ENCODE measurements at places on chromosomes 11 and 22.
A peak's percentile ranks its signal among the peaks of the same experiment; 100 is the strongest.

GRCh38 chr22:40703736-40704135 is 24.5 kb downstream of the MCHR1 start:
- no peak for DNase-seq

DNA sequence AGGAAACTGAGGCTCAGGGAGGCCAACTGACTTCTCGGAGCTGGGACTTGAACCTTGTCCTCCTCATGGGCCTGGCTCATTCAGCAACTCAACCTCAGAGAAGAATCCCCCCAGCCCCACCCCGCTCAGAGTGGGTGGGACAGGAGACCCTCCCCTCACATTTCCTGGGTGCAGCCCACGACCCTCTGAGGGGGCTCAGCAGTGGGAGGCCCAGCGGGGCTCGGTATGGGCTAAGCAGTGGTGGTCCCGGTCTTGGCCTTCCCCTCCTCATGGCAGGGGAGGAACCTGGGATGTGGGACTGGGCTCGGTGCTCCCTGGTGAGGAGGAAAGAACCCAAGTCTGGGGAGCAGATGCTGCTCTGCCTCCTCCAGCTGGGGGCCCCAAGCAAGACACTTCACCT is 14.2 kb upstream of the CABP7 start:
- no peak for DNase-seq

DNA sequence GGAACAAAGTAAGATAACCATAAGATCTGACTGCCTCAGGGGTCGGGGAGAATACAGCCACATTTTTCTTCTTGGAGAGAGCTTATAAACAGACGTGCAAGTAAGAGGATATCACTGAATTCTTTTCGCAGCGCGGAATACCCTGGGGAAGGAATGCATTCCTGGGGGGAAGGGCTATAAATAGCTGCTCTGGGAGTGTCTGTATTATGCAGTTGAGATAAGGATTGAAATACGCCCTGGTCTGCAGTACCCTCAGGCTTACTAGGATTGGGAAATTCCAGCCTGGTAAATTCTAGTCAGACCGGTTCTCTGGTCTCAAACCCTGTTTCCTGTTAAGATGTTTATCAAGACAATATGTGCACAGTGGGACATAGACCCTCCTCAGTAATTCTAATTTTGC is 1491.7 kb upstream of the RAG2 start:
- DNase-seq = no peak

GRCh38 chr22:23110190-23110921 is 31.4 kb downstream of the RSPH14 start:
- DNase-seq = no peak

DNA sequence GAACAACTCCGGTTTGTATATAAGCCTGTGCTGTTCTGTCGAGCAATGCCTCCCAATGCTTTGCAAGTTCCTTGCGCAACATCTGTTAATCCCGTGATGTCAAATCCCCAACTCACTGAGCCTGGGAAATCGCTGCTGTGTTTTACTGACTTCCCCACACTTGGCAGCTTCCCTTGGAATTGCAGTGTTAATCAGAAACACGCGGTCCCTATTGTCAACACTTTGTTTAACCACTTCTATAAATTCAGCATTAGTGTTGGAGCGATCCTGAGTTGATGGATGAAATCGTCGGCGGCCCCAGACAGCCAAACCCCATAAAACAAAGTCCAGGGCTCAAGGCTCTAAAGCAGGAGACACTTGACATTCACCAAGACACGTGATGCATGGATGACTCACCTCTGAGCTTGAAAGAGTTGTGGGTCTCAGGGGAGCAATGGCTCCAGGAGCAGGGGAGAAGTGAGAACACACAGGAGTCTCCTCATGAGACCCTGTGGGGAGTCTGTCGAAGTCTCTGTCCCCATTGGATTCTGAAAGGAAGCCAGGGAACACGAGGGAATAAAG is 555.3 kb downstream of the MIAT start:
- no peak for DNase-seq

DNA sequence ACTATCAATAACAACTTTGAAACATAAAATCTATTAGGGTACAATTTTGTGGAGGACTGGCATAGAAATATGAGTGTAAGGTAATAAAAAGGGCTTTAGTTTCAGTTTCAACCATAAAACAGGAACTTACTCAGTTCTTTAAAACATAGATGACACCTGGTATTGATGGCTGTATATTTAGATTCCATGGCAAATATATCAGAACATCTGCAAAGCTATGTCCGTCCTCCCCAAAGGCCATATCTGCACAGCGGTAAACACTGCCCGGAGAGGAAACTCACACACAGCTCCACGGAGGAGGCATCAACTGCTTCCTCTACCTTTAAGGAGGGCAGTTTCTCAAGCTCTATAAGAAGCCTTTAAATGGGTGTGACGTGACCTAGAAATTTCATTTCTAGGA is 993.3 kb downstream of the BRD1 start:
- DNase-seq = no peak

GRCh38 chr11:67321313-67321871 is 18.1 kb downstream of the SSH3 start:
- no peak for DNase-seq

- no peak for DNase-seq
Measured at GRCh38 chr22:18031695-18032454, 7.5 kb upstream of the MICAL3 start.

DNA sequence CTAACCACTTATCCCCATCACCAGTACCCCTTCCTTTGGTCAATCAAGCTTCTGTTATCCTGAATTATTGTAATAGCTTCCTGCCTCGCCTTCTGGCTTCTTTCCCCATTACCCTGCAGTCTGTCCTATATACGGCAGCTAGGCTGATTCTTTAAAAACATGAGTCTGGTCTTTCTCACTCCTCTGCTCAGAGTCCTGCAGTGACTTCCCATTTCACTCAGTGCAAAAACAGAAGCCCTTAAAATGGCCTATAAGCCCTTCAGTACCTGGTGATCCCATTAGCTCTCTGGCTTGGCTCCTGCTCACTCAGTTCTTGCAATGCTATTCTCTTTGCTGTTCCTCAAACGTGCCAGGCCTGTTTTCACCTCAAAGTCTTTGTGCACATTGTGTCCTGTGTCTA is 58.4 kb downstream of the JRKL start:
- no peak for DNase-seq

- DNase-seq = no peak
Measured at GRCh38 chr11:66477263-66478201, 2.7 kb upstream of the DPP3 start.

DNA sequence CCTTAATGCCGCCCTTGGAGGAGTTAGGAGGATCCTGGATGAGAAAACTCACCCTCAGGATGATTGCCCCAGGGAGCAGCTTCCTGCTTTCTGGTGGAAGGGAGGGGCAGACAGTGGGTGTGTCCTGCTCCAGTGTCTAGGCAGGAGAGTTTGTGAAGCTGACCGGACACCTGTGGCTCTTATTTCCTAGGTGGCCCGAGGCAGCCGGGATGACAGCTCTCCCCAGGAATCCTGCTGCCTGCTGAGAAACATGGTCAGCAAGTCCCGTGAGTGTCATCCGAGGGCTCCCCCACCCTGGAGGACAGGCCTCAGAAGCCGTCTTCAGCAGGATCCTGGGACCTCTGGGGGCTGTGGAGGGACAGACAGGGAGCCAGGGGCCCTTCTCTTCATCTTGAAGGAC is 50.4 kb downstream of the ST3GAL4 start:
- DNase-seq = no peak

GRCh38 chr22:39343259-39344045 is 6.3 kb upstream of the SYNGR1 start:
- DNase-seq = peak; percentile 31

DNA sequence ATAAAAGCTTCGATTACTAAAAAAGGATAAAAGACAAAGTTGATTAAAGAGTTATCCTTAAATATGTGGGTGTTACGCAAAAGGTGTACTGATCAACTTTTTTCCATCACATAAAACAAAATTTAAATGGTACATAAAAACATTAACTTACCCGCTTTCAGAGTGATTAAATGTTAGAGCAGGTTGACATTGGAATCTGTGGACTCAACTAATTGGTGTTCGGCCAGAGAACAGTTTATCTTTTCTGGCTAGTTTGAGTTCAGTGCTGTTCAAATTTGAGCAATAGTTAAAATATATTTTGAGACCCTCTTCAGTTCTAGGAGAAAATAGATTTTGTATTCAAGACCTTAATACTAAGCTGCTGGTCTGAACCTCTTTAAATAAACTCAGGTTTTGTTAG is 56.1 kb downstream of the ATM start:
- no peak for DNase-seq

- no peak for DNase-seq
Measured at GRCh38 chr22:21947040-21948014, 5.3 kb downstream of the PPM1F start.

GRCh38 chr11:7657306-7658025 is 15.8 kb downstream of the CYB5R2 start:
- DNase-seq = no peak

DNA sequence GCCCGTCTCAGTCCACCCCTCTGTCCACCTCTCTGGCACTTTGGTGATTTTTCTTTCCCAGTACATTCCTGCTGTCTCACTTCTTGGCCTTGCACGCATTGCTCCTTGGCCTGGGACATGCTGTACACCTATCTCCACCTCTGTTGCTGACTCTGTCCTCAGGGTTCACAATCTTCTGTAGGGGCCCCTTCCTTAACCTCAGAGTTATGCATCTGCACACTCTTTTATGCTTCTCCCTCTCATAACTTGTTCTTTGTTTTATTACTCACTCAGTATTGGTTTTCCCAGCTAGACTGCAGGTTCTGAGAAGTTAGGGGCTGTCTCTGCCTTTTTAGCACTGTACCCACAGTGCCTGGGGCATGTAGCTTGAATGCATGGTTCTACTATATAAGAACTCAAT is 139.1 kb upstream of the MTMR2 start:
- no peak for DNase-seq

- DNase-seq = no peak
Measured at GRCh38 chr11:3165152-3165705, at the start of gene OSBPL5. TSS of gene OSBPL5 (minus strand) at chr11:3165310. CDS start at chr11:3129148, 36,162 bp downstream.

- no peak for DNase-seq
Measured at GRCh38 chr22:27207907-27208306, 550.5 kb downstream of the MIAT start.

DNA sequence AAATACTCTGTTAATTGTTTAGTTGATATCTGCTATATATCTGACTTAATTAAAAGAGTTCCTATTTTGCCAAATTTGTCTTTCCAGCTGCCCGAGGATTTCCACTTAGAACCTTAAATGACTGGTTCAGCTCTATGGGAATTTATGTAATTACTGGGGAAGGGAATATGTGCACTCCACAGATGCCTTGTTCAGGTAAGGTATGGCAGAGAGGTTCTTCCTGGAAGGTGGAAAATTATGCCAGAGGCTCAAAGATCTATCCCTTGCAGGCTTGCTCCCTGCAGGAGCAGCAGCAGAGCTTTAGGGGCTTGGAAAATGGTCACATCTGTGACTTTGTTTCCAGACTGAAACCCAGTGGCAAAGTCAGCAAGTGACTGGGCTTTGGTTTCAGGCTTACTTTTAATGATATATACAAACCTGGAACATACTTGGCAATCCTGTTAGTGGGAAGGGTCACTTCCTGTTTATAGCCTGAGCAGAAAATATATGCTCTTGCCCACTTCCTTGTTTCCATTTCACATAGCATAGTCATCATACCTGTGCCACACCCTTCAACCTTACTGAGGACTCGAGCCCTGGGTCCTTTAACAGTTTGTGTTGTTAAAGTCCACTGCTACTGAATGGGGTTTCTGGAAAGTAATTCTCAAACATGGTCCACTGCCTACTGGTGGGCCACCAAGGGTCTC is 23.7 kb downstream of the WBP2NL start:
- DNase-seq = no peak

GRCh38 chr11:10004526-10005113 is 289.4 kb downstream of the SBF2 start:
- DNase-seq = no peak

GRCh38 chr11:36070213-36070953 is 126.5 kb downstream of the LDLRAD3 start:
- DNase-seq = no peak

DNA sequence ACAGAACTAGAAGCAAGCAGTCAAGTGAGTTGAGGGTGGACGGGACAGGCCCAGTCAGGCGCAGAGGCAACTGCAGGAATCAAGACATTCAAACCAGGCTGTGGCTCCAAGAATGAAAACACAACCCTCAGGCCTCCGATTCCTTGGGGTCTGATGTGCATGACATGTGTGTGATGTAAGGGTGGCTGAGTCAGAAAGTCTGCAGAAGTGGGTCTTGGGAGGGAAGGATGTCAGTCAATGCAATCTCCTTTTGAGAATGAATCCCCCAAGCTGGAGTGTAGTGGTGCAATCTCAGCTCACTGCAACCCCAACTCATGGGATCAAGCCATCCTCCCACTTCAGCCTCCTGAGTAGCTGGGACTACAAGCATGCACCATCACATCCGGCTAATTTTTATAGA is 15.9 kb upstream of the PDE2A start:
- DNase-seq = no peak

DNA sequence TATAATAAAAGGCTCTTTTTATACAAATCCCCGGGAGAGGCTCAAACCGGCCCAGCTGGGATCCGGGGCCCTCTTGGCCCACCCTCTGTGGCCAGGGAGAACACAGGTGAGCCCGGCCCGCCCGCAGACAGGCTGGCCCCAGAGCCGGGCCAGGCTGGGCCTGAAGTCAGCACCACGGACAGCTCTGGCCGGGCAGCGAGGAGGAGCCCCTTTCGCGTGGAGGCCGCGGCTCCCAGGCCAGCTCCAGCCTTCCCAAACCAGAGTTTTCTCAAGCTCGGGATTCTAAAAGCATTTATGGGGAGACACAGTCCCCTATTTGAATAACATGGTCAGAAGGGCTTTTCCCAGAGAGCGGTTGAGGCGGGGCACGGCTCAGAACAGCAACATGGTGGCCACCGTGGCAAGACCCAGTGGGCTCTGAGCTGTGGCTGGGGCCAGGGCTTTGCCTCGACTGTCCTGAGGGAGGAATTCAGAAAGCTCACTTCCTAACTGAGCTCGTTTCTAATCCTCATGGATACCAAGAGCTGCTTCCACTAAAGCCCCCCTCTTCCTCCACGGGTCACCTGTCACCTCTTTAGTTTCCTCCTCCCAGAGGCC is 115.4 kb downstream of the BRD1 start:
- DNase-seq = no peak
